Calu3 (cell line): ENCODE measurements at places on chromosomes 6 and 20. TPM values are rescaled to one million over a fixed set of nuclear protein-coding genes. Genes with fewer than 3 reads are reported as not detected.

DNA sequence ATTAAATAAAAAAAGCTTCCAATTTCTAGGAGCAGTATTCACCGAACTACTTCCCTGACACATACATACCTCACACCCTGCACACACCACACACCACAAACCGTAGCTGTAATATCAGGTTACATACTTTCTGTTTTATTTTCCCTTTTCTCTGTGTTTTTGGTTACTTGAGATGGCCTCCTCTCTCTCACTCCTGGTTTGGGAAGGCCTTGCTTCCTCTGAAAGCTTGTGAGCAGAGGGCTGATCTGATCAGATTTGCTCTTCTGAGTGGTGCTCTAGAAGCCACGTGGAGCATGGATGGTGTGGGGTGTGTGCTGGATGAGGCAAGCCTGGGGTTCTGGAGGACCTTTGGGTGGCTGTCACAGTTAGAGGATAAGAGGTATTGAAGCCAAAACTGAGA lies 20.9 kb downstream of the UTRN start:
- no peak for DNase-seq

Gene HDAC2
- 170 and 176 TPM in 2 replicates for total RNA-seq

DNA sequence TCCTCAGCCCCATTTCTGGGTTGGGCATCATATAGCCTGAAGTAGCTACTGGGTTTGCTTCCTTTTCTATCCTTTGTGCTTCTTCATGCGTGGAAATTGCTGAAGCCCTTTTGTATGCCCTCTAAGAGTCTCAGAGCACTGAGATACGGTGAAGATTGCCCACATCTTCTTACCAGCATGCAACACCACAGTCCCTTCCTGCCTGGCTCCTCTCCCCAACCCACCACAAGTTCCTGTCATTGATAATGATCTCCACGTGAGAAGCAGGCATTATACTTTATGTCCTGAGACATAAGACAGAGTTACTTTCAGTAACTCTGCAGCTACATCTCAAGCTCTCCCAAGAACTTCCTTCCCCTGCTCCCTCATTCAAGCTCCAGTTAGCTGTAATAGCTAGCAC lies 15.8 kb upstream of the PLCB4 start:
- no peak for DNase-seq

Gene BPIFB2
- total RNA-seq, result not detected in 2 replicates

DNA sequence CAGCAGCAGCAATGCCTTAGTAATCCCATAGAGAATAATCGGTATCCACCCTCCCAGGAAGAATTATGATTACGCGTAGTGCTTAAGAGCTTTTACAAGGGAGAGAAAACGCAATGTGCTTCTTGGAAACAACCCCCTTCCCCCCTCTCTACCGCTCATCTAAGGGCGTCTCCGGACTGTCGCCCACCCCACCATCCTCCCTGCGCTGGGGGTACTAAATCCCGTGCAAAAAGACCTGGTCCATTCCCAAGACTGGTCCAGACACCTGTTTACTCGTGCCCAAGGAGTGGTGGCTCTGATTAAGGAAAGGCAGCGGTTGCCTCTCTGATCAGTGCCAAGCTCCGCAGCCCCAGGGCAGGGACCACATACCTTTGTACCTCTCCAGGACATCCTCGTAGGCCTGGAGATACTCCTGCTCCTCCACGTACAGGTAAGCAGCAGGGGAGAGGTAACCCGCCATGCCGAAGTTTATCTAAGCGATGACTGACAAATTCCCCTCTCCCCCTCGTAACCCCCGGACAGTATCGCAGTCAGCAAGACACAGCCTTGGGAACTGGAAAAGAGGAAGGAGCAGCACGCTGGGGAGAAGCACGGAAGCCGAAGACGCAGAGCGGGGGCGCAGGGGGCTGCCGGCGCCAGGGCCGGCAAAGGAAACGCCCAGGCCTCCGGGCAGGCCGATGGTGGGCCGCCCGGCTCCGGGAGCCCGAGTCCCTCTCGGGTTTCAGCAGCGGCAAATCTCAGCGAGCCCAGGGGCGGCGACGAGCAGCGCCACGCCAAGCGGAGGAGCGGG lies 112.0 kb upstream of the BEND6 start:
- peak; percentile 40 for DNase-seq

Gene LST1
- total RNA-seq, result 0.94 TPM in 1 of 2 replicates, not detected in the other

Gene TMEM242
- 7.9 and 9.9 TPM in 2 replicates for total RNA-seq

DNA sequence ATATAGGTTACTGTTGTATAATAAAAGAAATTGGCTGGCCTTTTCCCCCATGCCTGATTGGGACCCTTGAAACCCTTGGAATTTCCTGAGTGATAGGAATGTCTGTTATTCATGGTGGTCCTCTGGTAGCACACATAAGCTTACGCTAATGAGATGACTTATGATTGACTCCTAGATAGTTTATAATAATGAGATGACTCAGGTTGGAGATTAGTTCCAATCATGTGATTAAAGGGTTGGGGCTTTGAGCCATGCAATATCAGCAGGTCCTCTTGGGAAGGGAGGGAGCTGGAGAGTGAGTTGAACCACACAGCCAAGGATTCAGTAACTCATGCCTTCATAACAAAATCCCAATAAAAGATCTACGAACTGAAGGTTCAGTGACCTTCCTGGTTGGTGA lies 407.6 kb upstream of the MANEA start:
- DNase-seq, result no peak

Gene ELOVL5
- 95.7 and 114 TPM in 2 replicates for total RNA-seq

GRCh38 chr6:88605271-88605670 lies 358.1 kb downstream of the RNGTT start:
- no peak for DNase-seq

DNA sequence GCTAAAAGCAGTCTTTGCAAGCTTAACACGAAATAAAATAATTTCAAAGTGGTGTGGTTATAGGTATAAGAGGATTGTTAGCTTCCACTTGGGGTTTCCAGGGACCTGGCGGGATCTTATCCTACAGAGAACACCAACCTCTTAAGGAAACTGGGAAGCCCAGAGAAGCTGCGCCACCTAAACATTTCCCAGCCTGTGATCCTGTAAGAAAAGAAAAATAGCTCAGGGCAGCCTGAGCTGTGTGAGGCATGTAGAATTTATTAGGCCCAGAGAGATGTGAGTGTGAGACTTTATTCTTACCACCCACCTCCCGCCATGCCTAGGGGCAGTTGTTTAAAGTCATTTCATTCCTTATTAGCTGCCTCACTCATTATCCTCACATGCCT lies 54.1 kb downstream of the CCN2 start:
- no peak for DNase-seq

Gene NFATC2
- 14.2 and 15.8 TPM in 2 replicates for total RNA-seq

DNA sequence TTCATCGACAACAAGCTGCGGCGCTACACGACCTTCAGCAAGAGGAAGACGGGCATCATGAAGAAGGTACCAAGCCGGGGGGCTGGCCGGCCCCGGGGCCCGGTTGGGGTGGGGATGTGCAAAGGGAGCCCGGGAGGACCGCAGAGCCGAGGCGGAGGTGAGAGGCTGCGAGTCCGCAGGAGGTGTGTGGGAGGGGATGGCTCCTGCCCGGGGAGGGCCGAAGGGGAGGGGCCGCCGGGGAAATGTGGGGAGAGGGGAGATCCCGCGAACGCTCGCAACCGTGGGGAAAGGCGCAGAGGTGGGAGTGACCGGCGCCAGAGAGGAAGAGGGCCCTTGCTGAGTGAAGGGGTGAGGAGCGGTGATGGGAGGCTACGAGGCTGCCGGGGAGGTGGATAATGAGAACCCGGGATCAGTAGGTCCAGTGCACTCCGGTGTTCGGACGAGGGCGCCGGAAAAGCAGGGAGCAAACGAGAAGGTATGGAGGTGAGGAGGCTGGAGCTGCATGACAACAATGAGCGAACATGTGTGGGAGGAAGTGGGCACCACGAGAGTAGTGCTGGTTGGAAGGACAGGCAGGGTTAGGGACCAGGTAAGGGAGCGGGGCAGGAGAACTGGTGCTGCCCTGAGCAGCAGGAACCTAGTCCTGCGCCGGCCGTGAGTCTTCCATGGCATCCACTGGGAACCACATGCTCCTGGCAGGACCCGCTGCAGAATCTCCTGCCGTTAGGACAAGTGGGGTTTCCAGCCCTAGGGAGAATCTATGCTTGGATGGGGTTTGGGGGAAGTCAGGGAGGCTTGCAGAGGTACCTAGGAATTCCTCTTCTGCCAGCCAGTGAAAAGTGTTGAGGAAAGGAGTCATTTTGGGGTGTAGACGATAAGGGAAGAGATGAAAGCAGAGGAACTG lies 1.3 kb downstream of the SRF start:
- DNase-seq, result peak; percentile 71

GRCh38 chr6:41247882-41248705 lies 19.9 kb downstream of the TREML4 start:
- no peak for DNase-seq

Gene HLA-DQA2
- 2.1 and 2.4 TPM in 2 replicates for total RNA-seq

Gene TBXT
- total RNA-seq, result not detected in 2 replicates

DNA sequence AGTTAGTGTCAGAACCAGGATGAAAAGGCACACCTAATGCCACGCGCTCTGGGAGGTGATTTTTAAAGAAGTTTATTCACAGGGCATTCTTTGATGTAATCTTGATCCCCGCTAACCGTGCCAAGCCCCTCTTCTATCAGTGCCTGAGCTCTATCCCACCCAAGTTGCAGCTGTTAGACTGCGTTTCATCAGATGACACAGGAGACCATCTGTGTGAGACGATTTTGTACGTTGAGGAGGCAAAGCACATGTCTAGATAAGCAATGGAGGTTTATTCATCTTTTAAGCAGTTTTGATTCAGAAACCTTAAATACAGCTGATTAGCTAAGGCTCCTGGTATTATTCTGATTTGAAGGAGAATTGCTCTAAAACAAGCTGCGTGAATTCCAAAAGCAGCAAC lies 18.6 kb downstream of the RNASET2 start:
- no peak for DNase-seq

DNA sequence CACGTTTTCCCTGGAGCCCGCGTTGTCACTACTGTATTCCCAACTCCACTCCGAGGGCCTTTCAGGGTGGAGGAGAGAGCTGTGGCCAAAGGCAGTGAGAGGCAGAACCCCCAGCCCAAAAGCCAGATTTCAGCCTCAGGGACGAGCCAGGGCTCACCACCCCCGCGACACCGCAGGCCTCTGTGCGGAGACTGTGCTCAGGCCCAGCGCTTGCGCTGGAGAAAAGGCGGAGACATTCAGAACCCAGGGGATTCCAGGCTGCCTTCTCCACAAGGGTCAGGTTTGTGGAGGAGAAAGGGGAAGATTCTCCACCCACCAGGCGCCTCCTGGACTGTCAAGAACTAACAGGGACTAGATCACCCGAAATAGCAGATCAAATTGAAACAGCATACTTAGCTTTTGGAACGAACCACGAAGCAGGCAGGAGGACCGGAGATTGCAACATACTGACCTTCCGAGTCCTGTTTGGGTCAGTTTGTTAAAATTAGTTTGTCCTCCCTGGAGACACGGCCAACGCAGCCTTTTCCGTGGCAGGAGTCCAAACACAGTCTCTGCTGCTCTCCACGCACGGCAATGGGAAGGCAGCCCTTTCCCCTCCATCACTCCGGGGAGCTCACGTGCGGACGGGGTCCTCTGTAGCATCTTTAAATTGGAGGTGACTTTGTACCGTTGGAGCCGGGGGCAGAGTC lies 14.4 kb downstream of the DLL1 start:
- DNase-seq, result no peak

Gene OTOR
- not detected in 2 replicates for total RNA-seq

- no peak for DNase-seq
These were observed 7.2 kb upstream of the FAM50B start for GRCh38 chr6:3841711-3842565.

GRCh38 chr20:41179961-41180360 lies 42.6 kb downstream of the PLCG1 start:
- no peak for DNase-seq

Gene RAB32
- total RNA-seq, result 23.3 and 26.9 TPM in 2 replicates

Gene GPRC6A
- total RNA-seq, result not detected in 2 replicates

Gene C6orf52
- not detected in 2 replicates for total RNA-seq

Gene HEY2
- total RNA-seq, result 0.47 and 0.64 TPM in 2 replicates

GRCh38 chr6:161496941-161497340 lies 223.1 kb upstream of the AGPAT4 start:
- no peak for DNase-seq

GRCh38 chr20:11350126-11351005 lies 567.3 kb upstream of the BTBD3 start:
- no peak for DNase-seq

DNA sequence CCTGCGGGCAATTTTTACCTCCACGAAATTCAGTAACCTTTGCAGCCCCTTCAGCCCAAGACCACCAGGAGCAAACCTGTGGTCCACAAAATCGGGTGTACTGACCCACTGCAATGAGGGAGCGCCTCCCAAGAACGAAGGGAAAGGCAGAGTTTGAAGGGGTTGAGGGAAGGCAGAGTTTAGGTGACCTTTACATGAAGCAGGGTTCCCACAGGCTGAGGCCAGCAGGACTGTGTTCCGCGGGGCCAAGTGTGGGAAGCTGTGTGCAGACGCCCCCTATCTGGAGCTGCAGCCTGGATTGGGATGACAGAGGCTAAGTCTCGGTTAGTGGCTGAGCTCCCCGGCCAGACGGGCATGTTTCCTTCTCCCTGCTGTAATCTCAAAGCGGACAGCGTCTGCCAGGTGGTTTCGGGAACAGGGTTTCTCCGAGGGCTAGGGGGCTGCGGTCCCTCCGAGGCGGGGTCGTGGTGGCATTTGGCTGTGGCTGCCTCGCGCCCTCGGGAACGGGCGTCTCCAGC lies 826 bp upstream of the PYGB start:
- peak; percentile 42 for DNase-seq

GRCh38 chr6:31736021-31736767 lies at the start of gene CLIC1:
TSS of gene CLIC1 (minus strand) at chr6:31736530. CDS start at chr6:31736300, 230 bp downstream.
- DNase-seq, result peak; percentile 97

DNA sequence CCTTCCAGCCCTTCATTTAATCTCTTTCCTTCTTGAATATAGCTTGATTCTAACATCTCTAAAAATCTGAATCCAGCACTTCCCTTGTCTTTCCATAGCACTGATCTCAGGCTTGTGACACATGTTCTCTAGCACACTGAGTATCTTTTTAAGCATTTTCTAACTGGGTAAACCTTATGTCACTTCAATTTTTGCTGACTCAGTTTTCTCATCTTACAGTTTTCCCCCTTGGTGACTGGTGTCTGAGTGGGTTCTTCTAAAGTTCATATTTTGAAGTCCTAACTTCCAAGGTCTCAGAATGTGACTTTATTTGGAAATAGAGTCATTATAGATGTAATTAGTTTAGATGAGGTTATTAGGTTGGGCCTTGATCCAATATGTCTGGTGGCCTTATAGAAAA lies 153.9 kb downstream of the PAK5 start:
- no peak for DNase-seq

Gene GNMT
- 0.45 TPM in 1 of 2 replicates, not detected in the other for total RNA-seq

GRCh38 chr6:89310929-89311328 lies 4.2 kb downstream of the GABRR2 start:
- no peak for DNase-seq

- no peak for DNase-seq
These were observed 593.5 kb upstream of the ARID1B start for GRCh38 chr6:156183678-156184077.

Gene MAS1
- not detected in 2 replicates for total RNA-seq

Gene BNIP5
- 0.88 and 0.94 TPM in 2 replicates for total RNA-seq
